ENCODE measurements at places on chromosomes 2 and 18.
A peak's percentile ranks its signal among the peaks of the same experiment; 100 is the strongest.

GRCh38 chr2:221189431-221190067 is 382.6 kb downstream of the EPHA4 start:
- no peak for ATAC-seq

- peak; percentile 97 for ATAC-seq
Measured at GRCh38 chr2:237731663-237732062, 66.9 kb upstream of the RBM44 start.

GRCh38 chr2:145157741-145158591 is 638.0 kb upstream of the ZEB2 start:
- no peak for ATAC-seq

GRCh38 chr2:70888366-70888922 is 47.3 kb upstream of the ATP6V1B1 start:
- no peak for ATAC-seq

DNA sequence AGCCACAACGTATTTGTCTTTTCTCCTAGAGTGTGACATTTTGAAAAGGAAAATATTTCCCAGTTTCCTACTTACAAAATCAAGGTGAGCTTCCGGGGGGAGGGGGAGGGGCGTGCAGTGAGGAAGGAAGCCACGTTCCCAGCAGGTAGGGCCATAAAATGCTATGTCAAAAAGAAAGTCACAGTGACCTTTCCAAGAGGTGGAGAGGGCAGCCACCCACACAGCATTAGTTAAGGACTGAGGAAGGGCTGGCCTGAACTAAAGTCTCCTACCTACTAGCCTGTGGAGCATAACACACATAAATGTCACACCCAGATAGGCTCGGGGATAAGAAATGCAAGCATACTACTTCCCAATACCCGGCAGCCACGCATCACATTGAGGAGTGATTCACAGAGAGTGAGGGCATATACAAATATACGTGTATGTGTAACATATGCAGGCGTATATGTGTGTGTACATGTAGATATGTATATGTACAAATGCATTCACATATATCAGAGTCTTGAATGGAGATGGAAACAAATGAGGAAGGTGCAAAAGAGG is 191.1 kb downstream of the STK39 start:
- no peak for ATAC-seq

DNA sequence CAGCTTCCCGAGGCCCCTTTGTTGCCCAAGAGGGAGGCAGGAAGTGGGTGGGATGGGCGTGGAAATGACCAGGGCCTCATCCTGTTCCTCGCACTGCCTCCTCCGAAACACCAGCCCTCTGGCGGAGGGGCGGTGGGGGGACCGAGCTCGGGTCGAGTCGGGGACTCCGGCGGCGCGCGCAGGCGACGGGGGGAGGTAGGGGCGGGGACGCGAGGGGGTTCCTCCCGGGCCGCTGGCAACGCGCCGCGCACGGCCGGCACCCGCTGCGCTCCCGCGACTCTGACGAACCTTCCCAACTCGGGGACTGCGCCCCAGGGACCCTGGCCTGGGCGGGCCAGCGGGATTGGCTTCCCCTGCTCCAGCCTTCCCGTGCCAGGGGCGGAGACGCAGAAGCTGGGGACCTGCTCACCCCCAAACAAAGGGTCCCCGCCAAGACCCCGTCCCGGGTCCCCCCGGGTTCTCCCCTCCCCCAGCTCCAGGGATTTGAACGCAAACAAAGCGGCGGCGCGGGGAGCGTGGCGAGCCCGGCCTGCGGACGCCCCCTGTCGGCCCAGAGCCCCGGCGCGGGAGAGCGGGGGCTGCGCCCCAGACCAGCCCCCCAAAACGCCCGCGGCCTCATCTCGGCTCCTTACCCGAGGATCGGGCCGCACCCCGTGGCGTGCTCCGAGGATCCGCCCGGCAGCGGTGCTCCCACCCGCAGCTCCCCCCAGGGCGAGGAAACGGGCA is 1.2 kb downstream of the SEMA4C start:
- peak; percentile 45 for ATAC-seq

GRCh38 chr2:46825231-46825938 is 90.2 kb downstream of the MCFD2 start:
- no peak for ATAC-seq

- no peak for ATAC-seq
Measured at GRCh38 chr2:136072621-136073020, 45.3 kb downstream of the CXCR4 start.
